ENCODE measurements at places on chromosomes 1 and 21.
A peak's percentile ranks its signal among the peaks of the same experiment; 100 is the strongest.

GRCh38 chr21:17693801-17694200, 81.1 kb upstream of the BTG3 start:
- H3K4me1 ChIP-seq, result no peaks in the 10 kb centered on the region
- H3K4me3 ChIP-seq, result no peak overlapping the region
- H3K36me3 ChIP-seq, result no peaks in the 10 kb centered on the region
- H3K27me3 ChIP-seq, result peaks cover 3% of the 10 kb centered on the region

GRCh38 chr1:115184260-115184950, 95.1 kb upstream of the TSPAN2 start:
- H3K27ac ChIP-seq, result peak overlapping the region; percentile 80
- no peak for DNase-seq
- H3K27me3 ChIP-seq, result no peaks in the 10 kb centered on the region
- H3K4me3 ChIP-seq, result peak overlapping the region; percentile 27
- no peaks in the 10 kb centered on the region for H3K4me1 ChIP-seq
- no peaks in the 10 kb centered on the region for H3K36me3 ChIP-seq

DNA sequence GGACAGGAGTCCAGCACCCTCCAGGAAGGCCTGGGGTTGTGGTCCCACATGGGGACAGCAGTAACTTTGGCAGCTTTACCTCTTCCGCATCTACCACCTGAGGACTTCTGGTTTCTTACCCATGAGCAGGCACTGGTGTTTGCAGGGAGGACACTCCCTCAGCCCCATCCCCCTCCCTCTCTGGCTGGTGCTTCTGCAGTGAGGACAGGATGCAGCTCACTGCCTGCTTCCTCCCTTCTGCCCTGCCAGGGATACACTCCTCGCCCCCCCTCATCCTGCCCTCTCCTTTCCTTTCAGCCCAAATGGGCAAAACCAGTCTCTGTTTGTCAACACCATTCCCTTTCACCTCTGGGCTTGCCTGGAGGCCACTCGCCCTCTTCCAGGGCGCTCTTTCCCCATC, 62.4 kb downstream of the KIRREL1 start:
- H3K27me3 ChIP-seq, result no peaks in the 10 kb centered on the region
- H3K27ac ChIP-seq, result no peak overlapping the region
- DNase-seq, result no peak

DNA sequence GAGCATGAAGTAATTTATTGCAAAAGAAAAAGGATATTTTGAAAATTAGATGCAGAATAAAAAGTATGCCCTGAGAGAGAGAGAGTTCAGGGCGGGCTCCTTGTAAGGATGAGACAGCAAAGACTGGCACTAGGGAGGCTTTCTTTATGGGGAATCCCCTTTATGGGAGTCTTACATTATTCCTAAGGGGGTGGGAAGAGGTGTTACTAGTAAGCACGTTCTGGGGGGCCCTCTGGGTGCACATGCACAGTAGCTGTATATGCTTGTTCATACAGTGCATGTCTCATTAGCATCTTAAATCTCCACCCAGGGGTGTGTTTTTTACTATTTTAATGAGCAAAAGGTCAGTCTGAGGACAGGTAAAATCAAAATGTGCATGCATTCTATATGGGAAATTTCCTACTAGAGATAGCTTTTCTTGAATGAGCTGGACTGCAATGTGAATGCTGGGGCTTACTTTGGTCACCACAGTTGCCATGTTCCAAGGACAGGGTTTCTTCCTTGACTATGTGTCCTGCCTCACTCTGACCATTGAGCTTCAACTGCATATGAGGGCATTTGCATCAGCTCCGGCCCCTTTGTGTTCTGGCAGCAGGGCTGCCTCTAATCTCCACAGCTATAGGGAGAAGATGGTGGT, 614.1 kb downstream of the NUF2 start:
- H3K36me3 ChIP-seq, result no peaks in the 10 kb centered on the region
- no peaks in the 10 kb centered on the region for H3K27me3 ChIP-seq
- no peaks in the 10 kb centered on the region for H3K4me1 ChIP-seq
- H3K27ac ChIP-seq, result no peak overlapping the region

DNA sequence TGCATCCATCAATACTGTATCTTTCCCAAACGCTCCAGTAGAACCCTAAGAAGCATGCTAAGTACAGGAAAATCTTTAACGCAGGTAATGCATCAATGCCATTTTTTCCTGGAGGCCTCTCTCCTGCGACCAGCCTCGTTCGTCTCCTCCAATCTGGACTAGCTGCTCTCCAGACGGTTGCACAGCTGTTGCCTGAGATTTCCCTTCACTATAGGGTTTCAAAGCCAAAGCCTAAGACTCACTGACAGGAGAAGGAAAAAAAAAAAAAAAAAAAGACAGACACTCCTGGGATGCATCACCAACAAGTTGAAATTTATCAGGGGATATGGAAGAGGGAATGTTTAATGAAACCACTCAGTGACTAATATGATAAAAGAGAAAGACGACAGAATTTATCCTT, 93.0 kb downstream of the APP start:
- DNase-seq, result no peak
- no peaks in the 10 kb centered on the region for H3K4me1 ChIP-seq
- H3K4me3 ChIP-seq, result no peak overlapping the region
- H3K27me3 ChIP-seq, result no peaks in the 10 kb centered on the region
- no peak overlapping the region for H3K27ac ChIP-seq

GRCh38 chr1:76674689-76675210, 192.5 kb upstream of the ST6GALNAC5 start:
- H3K27ac ChIP-seq, result no peak overlapping the region
- H3K4me3 ChIP-seq, result no peak overlapping the region
- DNase-seq, result no peak
- H3K36me3 ChIP-seq, result no peaks in the 10 kb centered on the region
- H3K27me3 ChIP-seq, result no peaks in the 10 kb centered on the region
- H3K4me1 ChIP-seq, result no peaks in the 10 kb centered on the region

GRCh38 chr21:37043818-37044217, 29.1 kb downstream of the PIGP start:
- DNase-seq, result no peak
- H3K36me3 ChIP-seq, result no peaks in the 10 kb centered on the region
- no peaks in the 10 kb centered on the region for H3K4me1 ChIP-seq
- H3K4me3 ChIP-seq, result no peak overlapping the region

DNA sequence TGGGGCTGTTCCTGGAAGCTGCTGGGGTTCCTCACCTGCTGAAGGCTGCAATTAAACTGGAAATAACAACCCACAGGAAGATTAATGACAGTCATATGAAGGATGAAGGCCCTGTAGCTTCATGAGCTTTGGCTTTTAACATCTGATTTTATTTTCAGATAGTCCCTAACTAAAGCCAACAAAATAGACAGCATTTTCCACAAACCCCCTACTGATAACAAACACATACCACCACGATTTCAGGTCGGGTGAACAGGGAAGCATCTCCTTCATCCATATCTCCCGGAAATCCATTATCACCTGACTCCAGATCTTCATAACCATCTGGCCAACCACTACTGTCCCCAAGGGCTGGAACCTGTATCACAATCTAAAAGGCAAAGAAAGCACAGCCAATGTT, 169.6 kb downstream of the TGFBR3 start:
- H3K27ac ChIP-seq, result no peak overlapping the region
- no peak overlapping the region for H3K4me3 ChIP-seq
- H3K27me3 ChIP-seq, result no peaks in the 10 kb centered on the region
- no peaks in the 10 kb centered on the region for H3K4me1 ChIP-seq
- peaks cover 12% of the 10 kb centered on the region for H3K36me3 ChIP-seq
- no peak for DNase-seq

DNA sequence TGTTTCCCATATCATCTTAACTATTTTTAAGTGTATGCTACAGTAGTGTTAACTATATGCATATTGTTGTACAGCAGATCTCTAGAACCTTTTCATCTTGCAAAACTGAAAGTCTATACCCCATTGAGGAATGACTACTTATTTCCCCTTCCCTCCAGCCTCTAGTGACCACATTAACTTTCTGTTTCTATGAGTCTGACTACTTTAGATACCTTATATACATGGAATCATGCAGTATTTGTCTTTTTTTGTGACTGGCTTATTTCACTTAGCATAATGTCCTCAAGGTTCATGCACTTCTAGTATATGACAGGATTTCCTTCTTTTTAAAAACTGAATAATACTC, 96.5 kb upstream of the BTG3 start:
- H3K27me3 ChIP-seq, result no peaks in the 10 kb centered on the region
- H3K27ac ChIP-seq, result no peak overlapping the region

- no peaks in the 10 kb centered on the region for H3K27me3 ChIP-seq
- H3K4me3 ChIP-seq, result no peak overlapping the region
- H3K4me1 ChIP-seq, result no peaks in the 10 kb centered on the region
- H3K27ac ChIP-seq, result no peak overlapping the region
- H3K36me3 ChIP-seq, result peaks cover 5% of the 10 kb centered on the region
These were observed 160.4 kb downstream of the PIK3R3 start for GRCh38 chr1:45971922-45972531.

- peaks cover 65% of the 10 kb centered on the region for H3K27me3 ChIP-seq
- H3K36me3 ChIP-seq, result no peaks in the 10 kb centered on the region
- DNase-seq, result no peak
- no peaks in the 10 kb centered on the region for H3K4me1 ChIP-seq
- no peak overlapping the region for H3K27ac ChIP-seq
These were observed 111.3 kb upstream of the CSF3R start for GRCh38 chr1:36594023-36594422.

DNA sequence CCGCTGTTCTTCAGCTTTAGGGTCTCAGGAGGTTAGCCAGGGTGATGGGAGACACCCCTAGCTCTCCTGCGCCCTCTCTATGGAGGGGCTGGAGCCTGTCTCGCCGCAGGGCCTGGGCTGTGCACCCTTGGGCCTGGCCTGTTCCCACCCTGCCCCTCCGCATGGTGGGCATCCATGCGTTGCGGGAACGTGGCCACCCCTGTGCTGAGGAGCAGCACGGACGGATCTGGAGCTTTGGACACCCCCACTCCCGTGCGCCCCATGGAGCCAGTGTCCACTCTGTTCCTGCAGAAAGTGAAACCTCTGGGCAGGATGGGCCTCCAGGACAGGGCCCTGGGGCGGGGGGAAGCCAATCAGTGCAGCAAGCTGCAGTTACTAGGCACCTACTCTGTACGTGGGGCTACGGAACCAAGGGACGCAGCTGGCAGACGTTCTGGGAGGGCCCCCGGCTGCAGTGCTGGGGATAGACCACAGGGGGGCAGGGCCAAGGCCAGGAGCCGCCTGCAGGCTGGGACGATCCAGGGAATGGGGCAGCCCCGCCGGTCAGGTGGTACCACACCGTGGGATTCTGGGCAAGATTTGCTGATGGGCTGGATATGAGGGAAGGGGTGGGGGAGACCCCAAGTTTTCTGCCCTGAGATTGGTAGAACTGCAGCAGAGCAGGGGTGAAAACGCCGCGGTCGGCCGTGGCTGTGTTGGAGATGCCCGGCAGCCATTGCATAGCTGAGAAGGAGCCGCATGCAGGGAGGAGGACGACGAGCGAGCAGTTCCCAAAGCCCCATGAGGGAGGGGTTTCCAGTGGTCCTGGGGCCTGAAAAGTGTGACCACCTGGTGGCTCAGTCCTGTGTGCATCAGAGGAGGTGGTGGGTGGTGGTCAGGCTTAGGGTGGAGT, 43.3 kb downstream of the TP73 start:
- H3K36me3 ChIP-seq, result no peaks in the 10 kb centered on the region
- peaks cover 4% of the 10 kb centered on the region for H3K4me1 ChIP-seq
- no peak overlapping the region for H3K27ac ChIP-seq

DNA sequence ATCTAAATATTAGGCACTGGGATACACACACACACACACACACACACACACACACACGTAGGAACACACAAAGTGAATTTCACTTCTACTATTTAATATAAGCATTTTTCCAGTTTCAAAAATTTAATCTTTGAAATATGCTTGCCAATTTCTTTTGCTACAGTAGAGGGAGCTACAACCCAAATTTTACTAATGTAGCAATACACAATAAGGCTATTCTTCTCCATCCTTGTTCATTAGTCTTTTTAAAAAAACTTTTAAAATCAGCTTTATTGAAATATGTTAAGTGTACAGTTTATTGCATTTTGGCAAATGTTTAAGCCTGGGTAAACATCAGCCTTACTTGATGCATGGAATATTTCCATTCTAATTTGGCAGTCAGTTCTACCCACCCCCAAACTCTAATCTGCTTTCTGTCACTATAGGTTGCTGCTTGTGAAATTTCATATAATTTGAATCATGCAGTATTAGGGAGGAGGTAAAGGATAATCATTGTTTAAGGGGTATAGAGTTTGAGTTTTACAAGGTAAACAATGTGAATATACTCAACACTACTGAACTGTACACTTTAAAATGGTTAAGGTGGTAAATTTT, 93.0 kb upstream of the TENT5C start:
- no peak overlapping the region for H3K4me3 ChIP-seq
- H3K27me3 ChIP-seq, result no peaks in the 10 kb centered on the region
- H3K27ac ChIP-seq, result no peak overlapping the region
- DNase-seq, result no peak
- H3K4me1 ChIP-seq, result no peaks in the 10 kb centered on the region
- H3K36me3 ChIP-seq, result no peaks in the 10 kb centered on the region

DNA sequence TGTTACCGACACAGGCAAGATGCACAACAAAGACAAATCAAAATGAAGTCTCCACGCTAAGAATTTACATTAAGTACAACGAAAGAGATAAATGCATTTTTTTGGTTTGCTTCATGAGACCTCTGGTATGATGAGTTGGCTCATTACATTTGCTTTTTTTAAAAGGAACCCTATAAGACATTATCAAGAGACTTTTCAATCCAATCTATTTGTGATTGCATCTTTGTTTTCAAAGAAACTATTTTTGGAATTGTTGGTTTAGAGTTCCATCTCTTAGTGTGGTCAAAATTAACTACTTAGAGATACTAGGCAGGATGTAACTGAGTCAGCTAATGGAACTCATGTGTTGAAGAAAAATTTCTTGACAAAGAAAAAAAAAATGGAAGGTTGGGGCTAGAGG, 200.1 kb downstream of the ZC3H11B start:
- no peak for DNase-seq
- no peaks in the 10 kb centered on the region for H3K36me3 ChIP-seq
- H3K27me3 ChIP-seq, result no peaks in the 10 kb centered on the region
- no peak overlapping the region for H3K27ac ChIP-seq

DNA sequence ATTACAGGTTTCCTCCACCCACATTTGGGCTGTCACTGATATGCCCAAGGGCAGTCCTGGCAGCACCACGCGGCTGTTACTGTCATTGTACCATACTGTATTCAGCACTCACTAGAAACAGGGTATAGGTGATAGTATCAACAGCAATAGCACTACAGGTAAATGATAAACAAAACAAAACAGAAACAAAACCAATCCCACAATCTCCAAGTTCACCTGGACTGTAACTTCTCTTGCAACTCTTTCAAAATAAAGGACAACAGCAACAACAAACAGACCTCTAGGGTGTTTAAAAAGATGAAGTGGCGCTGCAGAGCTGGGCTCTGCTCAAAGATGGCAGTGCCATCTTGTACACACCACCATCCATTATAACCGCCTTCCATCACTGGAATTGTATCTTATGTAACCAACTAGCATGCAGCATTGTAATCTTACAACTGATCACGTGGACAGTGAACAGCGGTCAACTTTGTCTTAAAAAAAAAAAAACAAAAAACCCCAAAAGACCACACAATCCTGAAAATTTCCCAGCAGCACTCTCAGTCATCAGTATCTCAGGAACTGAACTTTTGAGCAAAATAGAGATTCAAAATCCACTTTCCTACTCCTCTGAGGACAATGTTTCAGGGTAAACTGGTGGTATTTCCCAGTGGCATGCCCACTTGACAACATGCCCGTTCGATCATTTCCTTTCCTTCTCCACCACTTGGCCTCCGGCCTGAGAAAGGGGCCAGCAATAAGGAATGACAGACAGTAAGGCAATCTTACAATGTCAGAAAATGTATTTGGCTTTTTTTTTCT, 3.8 kb downstream of the IRF2BP2 start:
- H3K36me3 ChIP-seq, result peaks cover 28% of the 10 kb centered on the region
- H3K27me3 ChIP-seq, result no peaks in the 10 kb centered on the region
- no peak for DNase-seq
- H3K27ac ChIP-seq, result peak overlapping the region; percentile 98
- peak overlapping the region; percentile 75 for H3K4me3 ChIP-seq

- H3K4me1 ChIP-seq, result no peaks in the 10 kb centered on the region
- no peak overlapping the region for H3K4me3 ChIP-seq
- no peak overlapping the region for H3K27ac ChIP-seq
- H3K36me3 ChIP-seq, result no peaks in the 10 kb centered on the region
- peaks cover 34% of the 10 kb centered on the region for H3K27me3 ChIP-seq
These were observed 253.3 kb upstream of the VAMP3 start for GRCh38 chr1:7517611-7518330.
